ENCODE measurements at places on chromosomes 13 and 19.

DNA sequence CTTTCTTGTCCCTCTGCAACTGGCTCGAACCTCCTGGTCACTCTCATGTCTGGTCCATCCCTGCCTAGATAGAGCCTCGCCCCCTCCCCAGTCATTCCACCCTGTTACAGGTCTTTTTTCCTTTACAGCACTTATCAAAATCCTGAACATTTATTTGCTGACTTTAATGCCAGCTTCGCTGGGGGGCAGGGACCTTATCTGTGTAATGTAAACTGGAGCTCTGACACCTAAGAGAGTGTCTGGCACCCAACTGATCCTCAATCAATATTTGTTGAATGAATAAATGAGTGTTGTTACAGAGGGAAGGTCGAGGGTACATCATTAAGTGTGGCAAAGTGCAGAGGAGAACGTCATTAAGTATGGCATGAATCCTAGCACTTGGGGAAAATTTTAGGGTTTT is 16.7 kb downstream of the FAAP24 start:
- no peak for DNase-seq

DNA sequence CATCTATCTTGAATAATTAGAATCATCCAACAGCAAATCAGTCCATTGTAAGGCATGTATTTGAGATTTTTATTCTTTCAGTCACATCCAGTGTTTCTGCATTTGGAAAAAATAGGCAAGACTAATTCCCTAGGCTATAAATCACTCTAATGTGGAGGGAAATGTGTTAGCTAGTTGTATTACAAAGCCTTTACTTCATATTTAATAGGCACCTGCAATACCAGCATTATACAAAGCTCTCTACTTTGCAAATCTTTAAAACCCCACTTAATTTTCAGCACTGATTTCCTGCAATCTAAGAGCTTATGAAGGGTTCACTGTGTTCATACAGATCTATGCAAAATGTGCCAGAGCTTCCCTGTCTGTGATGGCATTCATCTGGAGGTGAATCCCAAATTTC is 12.3 kb downstream of the PCDH9 start:
- DNase-seq: no peak

DNA sequence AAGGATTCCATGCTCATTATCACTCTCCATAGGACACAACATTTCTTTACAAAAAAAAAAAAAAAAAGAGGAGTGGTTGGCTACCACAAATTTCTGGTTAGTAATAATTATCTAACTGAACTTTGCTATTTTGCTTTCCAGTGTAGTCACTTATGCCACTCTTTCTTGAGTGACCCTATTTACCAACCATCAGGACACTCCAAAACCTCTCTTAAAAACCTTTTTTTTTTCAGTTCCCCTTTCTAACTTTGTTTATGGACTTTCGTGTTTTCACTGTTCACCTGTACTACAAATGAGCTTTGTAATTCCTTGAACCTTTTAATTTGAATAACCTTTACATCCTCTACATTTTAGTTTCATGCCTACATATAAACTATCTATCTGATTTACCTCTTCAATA is 686.5 kb upstream of the PCDH9 start:
- no peak for DNase-seq

- DNase-seq: no peak
These were observed 90.6 kb downstream of the KL start for GRCh38 chr13:33106656-33107360.

DNA sequence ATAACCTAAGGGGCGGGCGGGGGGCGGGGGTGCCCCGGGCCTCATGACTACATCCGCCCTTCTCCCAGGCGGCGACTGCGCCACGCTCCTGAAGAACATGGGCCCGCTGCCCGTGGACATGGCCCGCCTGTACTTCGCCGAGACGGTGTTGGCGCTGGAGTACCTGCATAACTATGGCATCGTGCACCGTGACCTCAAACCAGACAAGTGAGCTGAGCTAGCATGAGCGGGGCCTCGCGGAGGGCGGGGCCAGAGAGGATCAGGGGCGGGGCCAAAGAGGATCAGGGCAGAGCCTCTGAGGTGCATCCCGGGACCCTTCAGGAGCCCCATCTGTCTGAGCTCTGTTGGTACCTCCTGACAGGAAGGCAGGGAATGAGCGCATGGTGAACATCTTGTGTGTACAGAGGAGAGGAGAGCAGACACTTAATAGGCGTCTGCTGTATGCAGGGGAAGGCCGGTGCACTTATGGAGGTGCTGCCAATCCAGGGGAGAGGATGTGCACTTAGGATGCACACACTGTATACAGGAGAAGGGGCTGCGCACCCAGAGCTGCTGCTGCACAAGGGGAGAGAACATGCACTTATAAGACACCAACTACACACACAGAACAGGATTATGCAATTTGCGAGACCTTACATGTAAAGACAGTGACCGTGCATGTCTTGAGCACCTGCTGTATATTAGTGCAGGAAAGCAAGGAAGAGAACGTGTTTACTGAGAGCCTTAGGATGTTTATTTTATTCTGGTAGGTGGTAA is 20.9 kb upstream of the PIK3R2 start:
- DNase-seq: no peak

GRCh38 chr13:110230661-110231347 is 76.2 kb downstream of the COL4A1 start:
- DNase-seq: no peak

DNA sequence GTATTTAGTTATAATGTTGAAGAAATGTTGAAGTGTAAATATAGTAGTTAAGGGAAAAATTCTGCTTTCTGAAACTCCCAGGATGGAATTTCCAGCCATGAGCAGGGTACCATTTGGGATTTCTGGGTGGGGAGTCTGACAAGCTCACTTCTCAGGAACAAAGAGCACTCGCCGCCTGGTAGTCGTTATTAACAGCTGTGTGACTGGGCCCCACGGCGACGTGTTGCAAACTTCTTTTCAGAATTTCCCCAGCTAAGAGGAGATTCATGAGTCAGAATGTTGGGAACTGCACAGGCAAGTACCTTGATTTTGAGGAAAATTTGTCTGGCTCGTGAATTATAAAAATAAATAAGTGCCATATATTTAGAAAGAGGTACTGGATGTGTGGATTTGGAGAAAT is 103.7 kb downstream of the LACC1 start:
- DNase-seq: no peak

GRCh38 chr13:66375756-66376155 is 854.4 kb downstream of the PCDH9 start:
- DNase-seq: no peak

DNA sequence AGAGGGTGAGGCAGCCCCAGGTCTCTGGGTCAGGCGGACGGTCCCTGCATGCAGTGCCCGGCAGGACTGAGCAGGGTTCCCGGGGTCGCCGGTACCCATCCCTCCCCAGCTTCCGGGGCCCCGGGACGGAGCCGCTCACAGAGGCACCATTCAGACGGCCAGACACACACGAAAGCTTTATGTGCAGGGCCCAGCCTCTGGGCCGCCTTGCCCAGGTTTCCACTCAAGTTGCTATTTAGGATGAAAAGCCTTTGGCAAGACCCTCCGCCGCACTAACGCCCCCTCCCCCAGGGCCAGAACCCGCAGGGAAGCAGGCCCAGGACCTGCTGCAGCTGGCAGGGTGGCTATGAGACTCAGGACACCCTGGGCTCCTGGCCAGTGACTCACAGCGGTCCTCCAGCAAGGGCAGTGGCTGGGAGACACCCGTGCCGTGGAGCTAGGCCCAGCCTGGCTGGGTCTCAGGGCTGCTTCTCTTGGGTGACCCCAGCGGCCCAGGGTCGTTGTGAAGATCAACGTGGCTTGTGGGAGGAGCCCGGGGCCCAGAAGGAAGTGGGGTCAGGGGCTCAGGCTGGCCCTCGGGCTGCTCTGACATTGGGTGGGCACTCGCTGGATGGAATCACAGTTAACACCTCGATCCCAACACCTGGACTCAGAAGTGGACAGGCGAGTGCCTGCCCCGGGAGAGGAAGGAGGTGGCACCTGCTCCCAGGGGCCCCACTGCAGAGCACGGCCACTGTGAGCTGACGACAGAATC is 4.8 kb downstream of the C19orf25 start:
- no peak for DNase-seq

DNA sequence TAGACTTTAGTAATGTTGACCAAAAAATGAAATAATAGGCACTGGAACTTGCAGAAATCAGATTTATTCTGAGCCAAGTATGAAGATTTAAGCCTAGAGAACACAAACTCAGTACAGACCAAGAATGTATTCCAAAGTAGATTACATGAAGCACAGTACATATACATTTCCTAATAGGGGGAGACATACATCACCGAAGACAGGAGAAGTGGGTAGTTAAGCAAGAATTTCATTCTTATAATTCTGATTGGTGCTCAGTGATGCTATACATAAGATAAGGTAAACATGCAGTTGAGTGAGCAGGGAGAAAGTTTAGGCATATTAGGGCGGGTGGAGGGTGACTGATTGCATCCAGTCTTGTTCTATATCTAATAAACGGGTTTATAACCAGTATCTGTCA is 2218.8 kb downstream of the PCDH9 start:
- no peak for DNase-seq

DNA sequence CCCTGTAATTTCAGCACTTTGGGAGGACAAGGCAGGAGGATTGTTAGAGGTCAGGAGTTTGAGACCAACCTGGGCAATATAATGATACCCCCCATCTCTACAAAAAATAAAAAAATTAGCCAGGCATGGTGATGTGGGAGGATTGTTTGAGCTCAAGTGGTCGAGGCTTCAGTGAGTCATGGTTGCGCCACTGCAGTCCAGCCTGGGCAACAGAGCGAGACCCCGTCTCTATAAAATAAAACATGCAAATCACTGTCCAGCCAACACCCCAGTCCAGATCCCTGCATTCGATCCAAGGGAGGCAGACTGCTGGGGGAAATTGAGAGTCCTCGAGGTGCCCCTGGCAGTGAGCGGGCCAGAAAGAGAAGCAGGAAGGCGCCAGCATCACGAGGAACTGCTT is 7.0 kb downstream of the CYTH2 start:
- no peak for DNase-seq

DNA sequence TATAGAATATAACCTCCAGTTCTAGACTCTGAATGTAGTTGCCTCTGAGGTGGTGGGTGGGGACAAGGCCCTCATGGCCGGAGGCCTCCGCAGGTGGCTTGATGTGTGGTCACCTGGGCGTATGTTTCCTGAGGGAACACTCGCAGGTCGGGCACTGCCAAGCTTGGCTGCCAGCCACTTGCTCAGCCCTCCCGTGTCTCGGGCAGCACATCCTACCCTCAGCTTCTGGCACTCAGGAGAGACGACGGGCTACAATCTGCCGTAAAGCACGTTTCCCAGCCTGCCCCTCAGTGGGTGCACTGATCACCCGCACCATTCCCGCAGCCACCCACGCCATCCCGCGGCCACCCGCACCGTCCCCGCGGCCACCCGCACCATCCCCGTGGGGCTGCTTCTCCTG is 15.2 kb downstream of the THOP1 start:
- no peak for DNase-seq

DNA sequence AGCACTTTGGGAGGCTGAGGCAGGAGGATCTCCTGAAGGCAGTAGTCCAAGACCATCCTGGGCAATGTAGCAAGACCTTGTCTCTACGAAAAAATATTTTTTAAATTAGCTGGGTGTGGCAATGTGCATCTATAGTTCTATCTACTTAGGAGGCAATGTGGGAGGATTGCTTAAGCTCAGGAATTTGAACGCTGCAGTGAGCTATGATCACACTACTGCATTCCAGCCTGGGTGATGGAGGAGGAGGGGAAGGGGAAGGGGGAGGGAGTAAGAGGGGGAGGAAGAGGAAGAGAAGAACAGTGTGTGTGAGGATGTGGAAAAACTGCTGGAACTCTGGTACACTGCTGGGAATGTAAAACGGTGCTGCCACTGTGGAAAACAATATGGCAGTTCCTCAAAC is 9.2 kb upstream of the CLIP3 start:
- peak; percentile 90 for DNase-seq

DNA sequence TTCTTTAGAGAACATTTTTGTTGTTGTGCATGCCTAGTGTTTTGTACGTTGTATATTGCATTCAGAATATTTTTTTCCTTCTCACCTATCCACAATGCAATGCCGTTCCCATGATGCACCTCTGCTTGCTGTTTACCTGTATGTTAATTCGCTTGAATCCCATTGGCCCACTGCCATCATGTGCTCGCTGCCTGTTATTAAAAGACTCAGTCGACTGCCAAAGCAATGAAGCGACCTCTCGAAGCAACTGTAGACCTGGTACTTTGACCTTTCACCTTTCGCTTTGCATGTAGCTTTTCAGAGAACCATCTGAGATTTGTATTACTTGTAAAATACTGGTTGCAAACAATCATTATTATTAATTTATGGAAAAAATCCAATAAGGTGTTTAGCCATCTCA is 77.4 kb upstream of the RAP2A start:
- no peak for DNase-seq

DNA sequence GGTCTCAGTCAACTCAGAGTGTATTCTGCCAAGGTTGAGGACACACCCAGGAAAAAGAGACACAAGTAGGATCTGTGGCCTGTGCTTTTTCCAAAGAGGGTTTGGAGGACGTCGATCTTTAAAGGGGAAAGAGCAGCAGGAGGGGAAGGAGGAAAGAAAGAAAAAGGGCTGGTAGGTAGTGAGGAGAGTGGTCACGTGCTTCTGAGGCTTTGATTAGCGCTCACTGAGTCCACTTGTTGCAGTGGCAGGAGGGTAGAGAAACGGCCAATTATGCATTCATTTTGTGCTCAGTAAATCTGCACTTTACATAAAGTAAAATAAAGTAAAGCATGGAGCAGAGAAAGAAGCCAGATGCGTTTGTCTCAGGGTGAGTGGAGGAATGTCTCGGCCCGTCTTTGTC is 126.0 kb upstream of the VSTM2B start:
- no peak for DNase-seq

GRCh38 chr19:54492568-54492967 is 10.1 kb upstream of the LAIR2 start:
- DNase-seq: no peak

DNA sequence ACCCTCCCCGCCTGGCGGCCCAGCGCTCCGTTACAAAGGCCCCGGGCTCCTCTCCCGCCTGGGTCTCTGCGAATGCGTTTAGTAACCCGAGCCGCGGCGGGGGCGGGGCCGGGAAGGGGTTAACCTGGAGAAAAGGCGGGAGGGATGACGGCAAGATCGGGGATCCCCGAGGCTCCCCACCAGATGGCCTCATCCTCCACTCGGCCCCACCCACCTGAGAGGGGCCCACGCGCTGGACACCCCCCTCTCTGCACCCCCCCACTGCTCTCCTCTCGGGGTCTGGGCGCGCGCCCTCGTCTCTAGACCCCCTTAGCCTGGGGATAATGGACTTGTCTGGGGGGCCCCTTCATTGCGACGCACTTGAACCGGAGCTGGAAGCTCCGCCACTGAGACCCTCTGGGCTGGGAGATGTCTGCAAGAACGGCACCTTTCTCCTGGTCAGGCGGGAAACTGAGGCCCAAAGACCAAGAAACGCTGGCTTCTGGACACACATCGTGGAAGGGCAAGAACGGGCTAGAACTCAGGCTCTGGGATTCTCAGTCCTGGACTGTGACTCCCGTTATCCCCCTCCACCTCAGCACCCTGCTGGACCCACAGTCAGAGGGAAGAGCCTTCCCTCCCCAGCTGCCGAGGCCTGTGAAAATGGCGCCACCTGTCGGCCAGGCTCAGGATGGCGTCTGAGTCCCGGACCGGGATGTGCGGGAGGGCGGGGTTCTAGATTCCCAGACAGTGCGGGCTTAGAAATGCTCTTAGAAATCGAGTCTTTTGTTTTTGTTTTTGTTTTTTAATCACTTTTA is 2.9 kb upstream of the LTBP4 start:
- DNase-seq: peak; percentile 87

GRCh38 chr13:112781881-112782361 is 92.1 kb downstream of the ATP11A start:
- DNase-seq: no peak

- no peak for DNase-seq
These were observed 4.9 kb upstream of the PTBP1 start for GRCh38 chr19:792306-792885.

All from cardiac fibroblast (primary cell).